ENCODE measurements at places on chromosomes 3 and 15.

GRCh38 chr3:189169728-189170127 lies 2.0 kb upstream of the TPRG1 start:
- DNase-seq: no peak

DNA sequence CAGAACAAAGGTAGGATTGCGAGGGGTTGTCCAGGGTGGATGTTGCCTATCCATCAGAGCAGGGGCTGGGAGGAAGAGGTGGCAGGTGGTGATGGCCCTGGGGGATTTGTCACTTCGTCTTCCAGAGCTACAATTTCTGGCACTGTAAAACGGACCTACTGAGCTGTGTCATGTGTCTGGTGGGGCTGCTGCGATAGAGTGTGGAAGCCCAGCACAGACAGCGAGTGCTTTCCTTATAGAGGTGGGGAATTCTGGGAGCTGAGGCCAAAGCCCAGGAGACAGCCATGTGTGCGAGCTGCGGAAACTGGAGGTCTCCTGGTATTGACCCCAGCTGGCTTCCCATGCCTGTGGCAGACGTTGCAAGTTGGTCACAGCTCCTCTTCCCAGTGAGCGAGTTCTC lies 61.2 kb upstream of the SEC22A start:
- no peak for DNase-seq

DNA sequence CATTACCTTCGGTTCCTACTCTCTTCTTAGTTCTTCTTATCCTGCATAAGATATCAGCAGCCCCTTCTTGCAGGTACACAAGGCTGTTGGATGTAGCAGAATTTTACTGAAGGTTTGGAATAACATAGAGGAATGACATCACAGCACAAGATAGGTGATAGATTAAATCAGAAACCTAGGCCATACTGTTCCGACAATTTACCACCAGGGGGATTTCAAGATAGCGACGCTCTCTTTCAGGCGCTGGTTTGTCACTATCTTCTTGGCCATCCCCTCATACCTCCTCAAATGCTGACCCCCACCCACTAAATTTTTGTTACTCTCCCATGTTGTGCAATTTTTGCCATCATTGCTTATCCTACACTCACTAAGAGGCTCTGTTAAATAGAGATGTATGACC lies 3.5 kb downstream of the SIDT1 start:
- DNase-seq: no peak

GRCh38 chr3:78003090-78003489 lies 963.2 kb downstream of the ROBO2 start:
- no peak for DNase-seq

DNA sequence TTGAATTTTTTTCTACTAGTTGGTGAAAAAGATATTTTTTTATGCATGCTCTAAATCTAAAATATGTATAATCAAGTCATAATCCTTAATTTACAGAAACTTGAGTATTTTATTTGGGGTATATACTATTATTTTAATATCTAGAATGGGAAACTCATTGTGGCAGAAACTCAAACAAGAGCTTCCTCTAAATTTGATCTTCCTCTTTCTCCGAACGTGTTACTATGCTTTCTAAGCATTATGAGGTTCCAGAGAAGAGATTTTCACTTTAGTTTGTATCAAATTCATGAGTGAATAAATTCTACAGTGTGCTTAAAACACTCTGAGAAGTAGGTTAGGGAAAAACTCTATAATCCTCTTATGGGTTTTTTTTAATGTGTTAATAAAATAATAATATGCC lies 173.1 kb downstream of the POTEB3 start:
- no peak for DNase-seq

- DNase-seq: no peak
These were observed 19.4 kb upstream of the UBE2E2 start for GRCh38 chr3:23183731-23184130.

All from SIG-M5 (cell line).